ENCODE measurements at places on chromosomes 6 and 20.
A peak's percentile ranks its signal among the peaks of the same experiment; 100 is the strongest.

GRCh38 chr6:23535101-23535500, 590.9 kb upstream of the NRSN1 start:
- no peak overlapping the region for H3K27ac ChIP-seq
- H3K4me1 ChIP-seq, result no peaks in the 10 kb centered on the region
- H3K4me3 ChIP-seq, result no peak overlapping the region
- no peak for DNase-seq
- no peaks in the 10 kb centered on the region for H3K27me3 ChIP-seq

DNA sequence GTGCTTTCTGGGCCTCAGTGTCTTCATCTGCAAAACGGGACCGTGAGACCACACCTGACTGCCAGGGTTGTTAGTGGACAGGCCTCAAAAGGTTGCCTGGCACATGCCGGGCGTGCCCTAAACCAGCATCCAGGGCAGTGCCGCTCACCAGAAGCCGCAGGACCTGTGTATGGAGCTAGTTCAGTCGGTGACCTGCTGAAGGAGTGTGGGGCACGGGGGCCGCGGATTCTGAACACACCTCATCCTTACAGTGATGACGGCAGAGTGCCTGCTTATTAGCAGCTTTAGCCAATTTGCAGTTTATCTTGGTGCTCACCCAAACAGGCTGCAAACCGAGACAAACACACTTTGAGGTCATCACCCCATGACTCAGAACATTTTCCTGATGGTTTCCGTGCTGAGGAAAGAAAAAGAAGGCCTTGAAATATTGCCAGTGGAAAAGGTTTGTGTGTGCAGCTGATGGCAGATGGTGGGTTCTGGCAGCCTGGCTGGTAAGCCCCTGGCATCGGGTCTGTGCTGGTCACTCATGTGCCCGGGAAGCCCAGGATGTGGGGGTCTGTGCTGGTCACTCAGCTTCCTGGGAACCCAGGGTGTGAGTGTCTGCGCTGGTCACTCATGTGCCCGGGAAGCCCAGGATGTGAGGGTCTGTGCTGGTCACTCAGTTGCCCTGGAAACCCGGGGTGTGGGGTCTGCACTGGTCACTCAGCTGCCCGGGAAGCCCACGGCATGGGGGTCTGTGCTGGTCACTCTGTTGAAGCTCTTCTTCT, 153.8 kb downstream of the ERMARD start:
- no peak overlapping the region for H3K4me3 ChIP-seq
- no peaks in the 10 kb centered on the region for H3K4me1 ChIP-seq
- H3K27ac ChIP-seq, result no peak overlapping the region

DNA sequence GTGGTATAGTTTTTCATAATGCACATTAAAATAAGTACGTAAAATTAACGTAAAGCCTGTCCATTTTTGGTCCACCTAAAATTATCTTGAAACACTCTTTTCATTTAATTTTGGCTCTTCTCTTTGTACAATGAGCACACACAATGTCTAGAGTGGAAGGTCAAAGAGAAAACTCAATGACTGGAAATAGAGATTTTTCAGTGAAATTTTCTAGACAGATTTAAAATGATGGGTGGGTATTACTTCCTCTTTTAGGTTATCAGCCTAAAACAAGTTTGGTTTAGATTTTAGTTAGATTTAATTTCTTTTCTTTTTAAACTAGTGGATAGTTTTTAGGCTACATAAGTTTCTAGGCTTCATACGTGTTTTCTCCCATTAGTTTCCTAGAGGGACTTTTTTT, 24.9 kb downstream of the DSE start:
- no peaks in the 10 kb centered on the region for H3K36me3 ChIP-seq
- no peak for DNase-seq
- H3K27ac ChIP-seq, result no peak overlapping the region
- H3K4me1 ChIP-seq, result peaks cover 13% of the 10 kb centered on the region

DNA sequence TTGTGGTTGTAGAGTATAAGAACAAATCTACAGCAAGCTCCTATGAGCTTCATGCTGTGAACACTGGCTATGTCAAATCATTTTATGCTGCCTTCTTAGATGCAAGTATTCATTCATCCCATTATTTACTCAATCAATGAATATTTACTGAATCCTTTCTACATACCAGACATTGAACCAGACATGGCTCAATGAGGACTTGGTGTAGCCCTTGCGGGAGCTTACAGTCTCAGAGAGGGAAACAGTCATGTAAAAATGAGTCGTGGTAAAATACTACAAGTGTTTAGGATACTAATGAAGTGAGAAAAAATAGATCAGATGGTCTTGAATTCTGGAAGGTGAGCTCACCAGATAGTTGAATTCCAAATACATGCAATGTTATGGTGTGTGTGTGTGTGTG, 44.8 kb upstream of the ENPP1 start:
- no peaks in the 10 kb centered on the region for H3K4me1 ChIP-seq
- no peak for DNase-seq
- no peak overlapping the region for H3K4me3 ChIP-seq
- H3K36me3 ChIP-seq, result no peaks in the 10 kb centered on the region

GRCh38 chr20:10647471-10647870, 26.3 kb downstream of the JAG1 start:
- H3K36me3 ChIP-seq, result no peaks in the 10 kb centered on the region
- peaks cover 10% of the 10 kb centered on the region for H3K27me3 ChIP-seq
- H3K4me3 ChIP-seq, result no peak overlapping the region
- no peak for DNase-seq
- peaks cover 4% of the 10 kb centered on the region for H3K4me1 ChIP-seq
- H3K27ac ChIP-seq, result no peak overlapping the region

GRCh38 chr6:41358503-41358902, 23.1 kb downstream of the NCR2 start:
- H3K36me3 ChIP-seq, result peaks cover 16% of the 10 kb centered on the region
- peaks cover 3% of the 10 kb centered on the region for H3K27me3 ChIP-seq
- H3K4me1 ChIP-seq, result no peaks in the 10 kb centered on the region
- H3K4me3 ChIP-seq, result no peak overlapping the region

DNA sequence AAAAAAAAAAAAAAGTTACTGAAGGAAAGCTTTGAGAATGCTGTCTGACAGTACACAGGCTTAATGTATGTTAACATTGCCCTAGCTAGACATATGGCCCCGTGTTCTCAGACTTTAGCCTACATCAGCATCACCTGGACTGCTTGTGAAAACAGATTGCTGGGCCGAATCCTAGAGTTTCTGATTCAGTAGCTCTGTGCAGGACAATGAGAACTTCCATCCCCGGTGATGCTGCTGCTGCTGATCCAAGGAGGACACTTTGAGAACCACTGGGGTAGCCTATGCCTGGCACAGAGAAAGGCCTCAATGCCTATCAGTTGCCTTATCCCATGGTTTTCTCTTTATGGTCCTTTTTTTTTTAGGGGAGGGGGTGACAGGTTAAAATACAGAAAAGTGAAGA, 1.6 kb downstream of the HCK start:
- DNase-seq, result no peak
- no peaks in the 10 kb centered on the region for H3K36me3 ChIP-seq
- peaks cover 13% of the 10 kb centered on the region for H3K4me1 ChIP-seq
- no peak overlapping the region for H3K27ac ChIP-seq
- peaks cover 53% of the 10 kb centered on the region for H3K27me3 ChIP-seq

- peak within 1 kb of the TSS; percentile 73 for H3K4me3 ChIP-seq
- H3K27ac ChIP-seq, result no peak within 1 kb of the TSS
- H3K27me3 ChIP-seq, result peaks cover 17% of the 10 kb centered on the region
- peak; percentile 81 for DNase-seq
- H3K4me1 ChIP-seq, result peaks cover 10% of the 10 kb centered on the region
Measured at GRCh38 chr6:150068720-150069648, at the start of gene ULBP3. Gene ULBP3 (minus strand): TSS chr6:150069121. CDS start chr6:150069066, 55 bp downstream.

- H3K4me1 ChIP-seq, result peaks cover 21% of the 10 kb centered on the region
- H3K27ac ChIP-seq, result no peak overlapping the region
- no peak overlapping the region for H3K4me3 ChIP-seq
- no peaks in the 10 kb centered on the region for H3K27me3 ChIP-seq
- no peak for DNase-seq
Measured at GRCh38 chr6:15061908-15062515, 183.9 kb upstream of the JARID2 start.

DNA sequence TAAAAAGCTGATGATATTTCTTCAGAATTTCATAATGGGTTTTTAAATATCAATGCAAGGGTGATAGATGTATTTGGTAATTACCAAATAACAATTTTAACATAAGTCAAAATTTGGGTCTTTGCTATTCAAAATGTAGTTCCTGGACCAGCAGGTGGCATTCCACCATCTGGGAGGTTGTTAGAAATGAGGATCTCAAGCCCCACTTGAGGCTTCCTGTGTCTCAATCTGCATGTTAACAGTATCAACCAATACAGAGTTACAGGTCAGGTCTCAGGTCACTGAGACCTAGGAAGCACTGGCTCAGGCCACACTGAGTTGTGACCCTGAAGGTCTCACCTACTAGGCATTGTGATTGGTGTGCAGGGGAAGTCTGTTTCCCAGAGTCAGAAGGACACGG, 57.2 kb upstream of the MTRF1L start:
- no peaks in the 10 kb centered on the region for H3K36me3 ChIP-seq
- DNase-seq, result no peak
- H3K27me3 ChIP-seq, result peaks cover 11% of the 10 kb centered on the region
- no peak overlapping the region for H3K27ac ChIP-seq
- H3K4me1 ChIP-seq, result no peaks in the 10 kb centered on the region

GRCh38 chr6:18166312-18167036, 11.3 kb downstream of the KDM1B start:
- H3K27me3 ChIP-seq, result no peaks in the 10 kb centered on the region
- peaks cover 2% of the 10 kb centered on the region for H3K4me1 ChIP-seq
- no peak overlapping the region for H3K27ac ChIP-seq
- no peak overlapping the region for H3K4me3 ChIP-seq
- H3K36me3 ChIP-seq, result peaks cover 29% of the 10 kb centered on the region

- peak overlapping the region; percentile 92 for H3K27ac ChIP-seq
- DNase-seq, result no peak
- peaks cover 6% of the 10 kb centered on the region for H3K36me3 ChIP-seq
- H3K4me1 ChIP-seq, result peaks cover 30% of the 10 kb centered on the region
Measured at GRCh38 chr6:28211840-28212509, 13.1 kb upstream of the ZSCAN9 start.

GRCh38 chr6:34529665-34530327, 26.3 kb downstream of the SPDEF start:
- H3K27me3 ChIP-seq, result no peaks in the 10 kb centered on the region
- no peak overlapping the region for H3K4me3 ChIP-seq
- H3K4me1 ChIP-seq, result peaks cover 6% of the 10 kb centered on the region
- no peak for DNase-seq

GRCh38 chr20:24007073-24007595, 18.6 kb upstream of the GGTLC1 start:
- no peaks in the 10 kb centered on the region for H3K36me3 ChIP-seq
- no peaks in the 10 kb centered on the region for H3K27me3 ChIP-seq
- no peak overlapping the region for H3K27ac ChIP-seq
- DNase-seq, result no peak

GRCh38 chr20:37757550-37757949, 63.7 kb downstream of the CTNNBL1 start:
- H3K27ac ChIP-seq, result no peak overlapping the region
- peaks cover 26% of the 10 kb centered on the region for H3K36me3 ChIP-seq

DNA sequence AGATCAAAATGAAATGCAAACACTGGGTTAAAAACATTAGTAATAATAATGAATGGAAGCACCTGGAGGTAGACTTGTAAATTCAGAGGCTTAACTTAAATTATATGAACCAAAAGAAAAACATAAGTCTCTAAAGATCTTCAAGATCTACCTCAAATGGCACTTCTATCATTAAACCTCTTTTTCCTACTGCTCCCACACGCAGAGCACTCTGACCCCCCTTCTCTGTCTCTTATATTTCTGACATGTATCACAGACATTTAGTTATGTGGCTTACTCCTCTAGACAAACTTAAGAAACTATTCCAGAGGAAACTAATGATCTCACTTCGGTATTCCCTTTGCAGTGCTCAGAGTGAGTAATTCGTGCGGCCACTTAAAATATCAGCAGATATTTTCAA, 1.1 kb downstream of the TBC1D32 start:
- peak overlapping the region; percentile 92 for H3K4me3 ChIP-seq
- H3K27me3 ChIP-seq, result no peaks in the 10 kb centered on the region
- peaks cover 43% of the 10 kb centered on the region for H3K4me1 ChIP-seq
- peak overlapping the region; percentile 49 for H3K27ac ChIP-seq
- no peaks in the 10 kb centered on the region for H3K36me3 ChIP-seq
- DNase-seq, result no peak

DNA sequence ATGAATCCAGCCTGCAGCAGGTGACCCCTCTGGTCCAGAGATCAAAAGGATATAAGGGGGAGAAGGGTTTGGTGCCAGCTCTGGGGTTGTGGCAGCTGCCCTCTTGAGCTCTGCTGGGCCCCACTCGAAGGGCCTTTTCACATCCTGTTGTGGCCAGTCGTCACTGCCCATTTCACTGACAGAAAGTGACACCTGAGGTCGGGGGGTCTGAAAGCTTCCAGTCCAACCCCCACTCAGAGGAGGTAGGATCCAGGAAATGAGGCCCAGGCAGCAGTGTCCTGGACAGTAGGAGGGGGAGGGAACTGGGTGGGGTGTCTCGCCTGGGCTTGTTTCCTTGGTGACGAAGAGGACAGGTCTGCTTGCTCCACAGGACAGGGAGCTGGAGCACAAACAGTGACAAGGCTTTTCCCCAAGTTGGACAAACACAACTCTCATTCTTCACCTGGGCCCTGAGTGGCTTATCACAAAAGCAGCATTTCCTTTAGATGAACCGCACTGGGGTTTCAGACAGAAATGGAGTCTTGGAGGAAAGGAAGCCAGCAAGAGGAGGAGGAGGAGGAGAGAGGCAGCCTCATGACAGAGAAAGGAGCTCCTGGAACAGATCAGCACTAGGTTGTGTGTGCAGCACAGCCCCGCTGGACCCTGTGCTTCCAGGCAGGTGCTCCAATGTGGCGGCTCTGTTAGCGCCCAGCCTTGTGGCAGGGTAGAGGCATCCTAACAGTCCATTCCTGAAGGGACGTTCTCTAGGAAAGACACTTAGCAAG, 11.0 kb downstream of the FRS3 start:
- no peak overlapping the region for H3K27ac ChIP-seq
- no peak overlapping the region for H3K4me3 ChIP-seq
- H3K36me3 ChIP-seq, result peaks cover 2% of the 10 kb centered on the region
- peaks cover 2% of the 10 kb centered on the region for H3K4me1 ChIP-seq
- no peaks in the 10 kb centered on the region for H3K27me3 ChIP-seq
- DNase-seq, result no peak

DNA sequence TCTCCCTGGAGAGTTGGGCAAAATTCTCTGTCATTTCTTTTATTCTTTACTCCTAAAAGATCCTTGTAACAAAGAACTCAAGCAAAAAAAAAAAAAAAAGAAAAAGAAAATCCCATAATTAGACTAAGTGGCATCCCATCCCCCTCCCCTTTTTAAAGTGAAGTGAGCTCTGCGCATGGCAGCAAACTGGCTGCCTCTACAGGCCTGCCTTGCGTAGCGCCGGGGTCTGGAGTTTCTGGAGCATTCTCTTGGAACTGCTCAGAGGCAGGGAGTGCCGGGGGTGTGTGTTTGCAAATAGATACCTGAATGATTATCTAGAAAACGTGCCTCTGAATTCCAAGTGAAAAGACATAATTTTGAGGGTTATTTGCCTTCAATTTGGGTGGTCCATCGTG, 48.1 kb downstream of the FOXC1 start:
- no peak for DNase-seq
- H3K27ac ChIP-seq, result no peak overlapping the region
- H3K27me3 ChIP-seq, result no peaks in the 10 kb centered on the region
- no peaks in the 10 kb centered on the region for H3K36me3 ChIP-seq
- H3K4me1 ChIP-seq, result no peaks in the 10 kb centered on the region
